Suprapubic skin (tissue), 4 donors: ENCODE measurements at places on chromosomes 1 and 21.

DNA sequence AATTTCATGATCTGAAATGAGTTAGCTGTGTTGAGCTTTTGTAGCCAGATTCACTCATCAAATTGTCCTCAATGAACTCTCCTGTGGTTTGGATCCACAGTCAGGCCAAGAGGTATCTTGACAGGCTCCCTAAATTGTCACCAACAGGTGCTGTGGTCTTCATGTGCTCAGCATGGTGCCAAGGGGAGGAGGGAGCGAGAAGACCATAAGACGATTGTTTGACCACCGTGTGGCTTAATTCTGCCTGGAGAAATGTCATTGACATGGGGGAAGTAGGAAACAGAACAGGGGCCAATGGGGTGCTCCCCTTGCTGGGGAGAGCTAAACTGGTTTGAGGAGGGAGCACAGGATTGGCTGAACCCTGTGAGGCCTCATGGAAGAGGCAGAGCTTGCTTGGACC is 219.3 kb downstream of the KCNJ6 start:
- no peak overlapping the region for H3K27ac ChIP-seq
- DNase-seq, result no peak
- peaks cover 12% of the 10 kb centered on the region for H3K27me3 ChIP-seq
- no peaks in the 10 kb centered on the region for H3K36me3 ChIP-seq
- H3K4me1 ChIP-seq, result no peaks in the 10 kb centered on the region
- H3K4me3 ChIP-seq, result no peak overlapping the region

DNA sequence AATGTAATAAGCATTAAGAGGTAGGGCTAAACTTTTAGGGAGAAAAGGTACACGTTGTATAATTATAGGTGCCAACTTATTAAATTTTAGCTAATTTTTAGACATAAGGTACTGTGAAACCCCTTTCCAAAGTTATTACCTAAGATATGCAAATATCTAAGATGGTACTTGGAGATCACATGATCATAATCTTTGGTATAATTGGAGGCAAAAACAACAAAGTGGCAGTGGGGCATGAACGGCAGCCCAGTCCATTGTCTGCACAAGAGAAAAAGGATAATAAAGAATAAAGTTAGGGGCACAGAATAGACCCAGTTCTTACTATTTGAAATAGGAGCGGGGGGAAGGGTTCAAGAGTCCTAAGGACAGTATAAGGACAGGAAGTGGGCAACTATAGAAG is 51.2 kb downstream of the DESI2 start:
- H3K4me1 ChIP-seq, result no peaks in the 10 kb centered on the region
- H3K4me3 ChIP-seq, result no peak overlapping the region
- H3K36me3 ChIP-seq, result peaks cover 34% of the 10 kb centered on the region
- DNase-seq, result no peak

- no peak overlapping the region for H3K27ac ChIP-seq
- H3K36me3 ChIP-seq, result no peaks in the 10 kb centered on the region
- no peak overlapping the region for H3K4me3 ChIP-seq
- no peaks in the 10 kb centered on the region for H3K27me3 ChIP-seq
- peaks cover under 1% of the 10 kb centered on the region for H3K4me1 ChIP-seq
These were observed 35.2 kb upstream of the RCSD1 start for GRCh38 chr1:167594822-167595221.

GRCh38 chr1:29590583-29591565 is 354.6 kb downstream of the PTPRU start:
- no peak overlapping the region for H3K4me3 ChIP-seq
- H3K27ac ChIP-seq, result no peak overlapping the region
- no peaks in the 10 kb centered on the region for H3K4me1 ChIP-seq
- peaks cover 13% of the 10 kb centered on the region for H3K27me3 ChIP-seq
- DNase-seq, result no peak
- no peaks in the 10 kb centered on the region for H3K36me3 ChIP-seq

DNA sequence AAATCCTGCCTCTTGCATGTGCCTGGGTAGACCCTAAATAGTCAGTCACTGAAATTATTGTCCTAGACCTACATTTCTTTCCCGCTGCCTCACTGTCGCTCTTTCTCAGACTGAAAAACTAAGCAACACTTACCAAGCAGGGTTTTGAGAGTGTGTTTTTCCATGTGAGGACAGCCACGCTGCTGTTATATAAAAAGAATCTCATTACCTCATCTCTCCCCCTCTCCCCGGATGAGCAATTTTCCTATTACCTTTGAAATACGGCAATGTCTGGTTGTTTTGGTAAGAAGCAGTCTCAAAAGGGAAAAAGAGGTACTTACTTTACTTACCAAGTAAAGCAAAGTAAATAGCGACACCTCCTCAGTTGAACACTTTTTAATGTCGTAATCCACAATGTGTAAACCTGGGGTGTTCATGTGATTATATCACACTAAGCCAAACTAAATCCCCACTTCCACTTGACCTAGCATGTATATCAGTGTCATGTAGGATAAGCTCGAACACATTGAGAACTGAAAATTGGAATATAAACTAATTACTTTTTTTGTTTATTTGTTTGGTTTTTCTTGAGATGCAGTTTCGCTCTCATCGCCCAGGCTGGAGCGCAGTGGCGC is 12.2 kb upstream of the VN1R5 start:
- no peak overlapping the region for H3K27ac ChIP-seq
- H3K4me3 ChIP-seq, result no peak overlapping the region
- no peaks in the 10 kb centered on the region for H3K27me3 ChIP-seq
- no peaks in the 10 kb centered on the region for H3K4me1 ChIP-seq
